ENCODE measurements at places on chromosomes 16 and 17. TPM values are rescaled to one million over a fixed set of nuclear protein-coding genes. Genes with fewer than 3 reads are reported as not detected.
A peak's percentile ranks its signal among the peaks of the same experiment; 100 is the strongest.

The KRTAP4-5 gene
- not detected for total RNA-seq

The KRTAP1-5 gene
- total RNA-seq: not detected

The PRDM7 gene
- total RNA-seq: not detected

The CMTM1 gene
- total RNA-seq: 1.0 TPM

The MT1E gene
- 134 TPM for total RNA-seq

The MPO gene
- 0.30 TPM for total RNA-seq

- DNase-seq: peak; percentile 91
Measured at GRCh38 chr17:1487939-1488825, 4.3 kb downstream of the MYO1C start.

- DNase-seq: no peak
Measured at GRCh38 chr17:17127730-17128291, 78.3 kb downstream of the PLD6 start.

DNA sequence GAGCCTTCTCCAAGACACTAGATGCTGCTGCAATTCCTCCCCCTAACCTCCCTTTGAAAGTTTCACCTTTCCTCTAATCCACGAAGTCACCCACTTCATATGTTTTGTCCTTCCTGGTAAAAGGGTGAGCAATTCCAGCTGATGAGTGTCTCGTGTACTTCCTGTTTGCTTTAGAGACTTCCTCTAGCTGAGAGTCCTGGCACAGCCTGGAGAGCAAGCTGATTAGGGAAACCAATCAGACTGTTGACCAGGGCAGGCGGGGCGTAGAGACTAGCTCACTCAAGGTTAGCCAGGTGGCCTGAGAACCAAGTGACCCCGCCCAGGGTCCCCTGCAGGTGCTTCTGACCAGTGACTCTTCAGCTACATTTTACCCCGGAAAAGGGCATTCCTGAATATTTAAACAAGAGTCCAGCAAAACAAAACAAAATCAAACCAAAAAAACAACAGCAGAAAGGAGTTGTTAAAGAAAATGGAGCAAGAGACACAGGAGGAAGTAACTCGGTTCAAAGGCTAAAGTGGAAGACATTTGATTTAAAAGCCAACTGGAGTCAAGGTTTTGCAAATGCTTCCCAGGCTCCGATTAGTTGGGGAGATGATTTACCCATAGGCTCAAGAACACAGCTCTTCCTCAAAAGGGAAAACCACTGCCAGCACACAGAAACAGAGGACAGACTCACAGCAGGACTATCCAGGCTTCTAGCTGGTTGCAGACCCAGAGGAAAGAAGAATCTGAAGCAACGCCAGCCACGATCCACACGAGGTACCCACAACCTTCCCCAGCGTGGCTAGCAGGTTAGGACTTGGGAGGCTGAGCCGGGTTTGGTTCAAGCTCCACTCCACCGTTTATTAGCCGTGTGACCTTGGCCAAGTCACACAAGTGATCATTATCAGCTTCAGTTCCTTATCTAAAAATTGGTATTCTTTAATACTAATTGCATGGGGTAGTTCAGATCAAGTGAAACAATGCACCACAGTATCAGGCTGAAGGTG lies 13.4 kb downstream of the HSPB9 start:
- peak; percentile 79 for DNase-seq

DNA sequence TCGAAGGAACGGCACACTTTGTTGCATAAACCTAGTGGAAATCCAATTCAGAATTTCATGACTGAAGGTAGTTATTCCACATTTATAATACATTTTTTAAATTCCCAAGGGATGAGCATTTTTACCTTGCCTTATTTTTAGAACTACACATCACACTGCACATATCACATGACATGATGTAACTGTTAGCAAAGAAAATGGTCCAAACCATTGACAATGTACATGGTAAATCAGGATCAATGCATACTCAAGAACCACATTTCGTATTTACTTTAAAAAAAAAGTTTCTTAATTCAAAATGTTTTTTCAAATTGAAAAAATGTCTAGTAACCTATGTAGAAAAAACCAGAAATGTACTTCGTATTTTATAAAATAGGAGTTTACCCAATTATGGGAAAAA lies 2.5 kb downstream of the KANSL1 start:
- no peak for DNase-seq

- DNase-seq: no peak
Measured at GRCh38 chr17:80712606-80713005, 168.0 kb downstream of the RPTOR start.

DNA sequence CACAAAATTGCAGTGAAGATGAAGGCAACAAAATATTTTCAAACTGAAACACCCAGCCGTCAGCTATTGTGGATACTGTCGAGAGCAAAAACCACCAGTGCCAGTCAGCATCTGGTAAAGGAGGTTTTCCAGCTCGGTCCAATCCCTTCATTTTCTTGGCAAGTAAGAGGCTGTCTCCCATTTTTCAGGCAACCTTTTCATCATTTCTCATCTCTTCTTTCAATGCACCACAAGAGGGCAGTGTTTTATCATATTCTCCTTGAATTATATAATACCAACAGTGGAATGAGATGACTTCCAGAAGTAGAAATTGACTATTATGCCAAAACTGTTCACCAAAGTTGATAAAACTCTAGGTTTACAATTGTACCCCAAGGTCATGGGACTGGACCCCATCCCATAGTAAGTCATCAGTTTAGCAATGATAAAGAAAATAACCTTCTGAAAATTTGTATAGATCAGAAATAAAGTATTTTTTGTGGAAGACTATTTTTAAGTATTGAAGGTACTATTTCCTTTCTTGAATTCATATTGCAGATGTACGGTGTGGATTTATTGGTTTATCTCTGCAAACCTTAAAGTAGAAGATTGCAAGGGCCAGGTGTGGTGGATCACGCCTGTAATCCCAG lies 16.8 kb downstream of the NQO1 start:
- no peak for DNase-seq

DNA sequence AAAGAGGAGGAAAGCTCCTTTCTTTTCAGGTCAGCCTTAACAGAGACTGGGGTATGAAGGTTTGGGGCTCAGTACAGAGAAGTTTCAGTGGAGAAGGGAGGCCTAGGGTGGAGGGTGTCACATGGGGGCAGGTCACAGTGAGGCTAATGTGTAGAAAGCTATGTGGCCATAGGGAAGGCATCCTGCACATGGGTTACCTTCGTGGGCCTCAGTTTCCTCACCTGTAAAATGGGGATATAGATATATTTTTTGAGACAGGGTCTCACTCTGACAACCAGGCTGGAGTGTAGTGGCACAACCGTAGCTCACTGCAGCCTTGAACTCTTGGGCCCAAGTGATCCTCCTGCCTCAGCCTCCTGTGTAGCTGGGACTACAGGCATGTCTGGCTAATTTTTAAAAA lies 41.8 kb downstream of the EMP2 start:
- no peak for DNase-seq

DNA sequence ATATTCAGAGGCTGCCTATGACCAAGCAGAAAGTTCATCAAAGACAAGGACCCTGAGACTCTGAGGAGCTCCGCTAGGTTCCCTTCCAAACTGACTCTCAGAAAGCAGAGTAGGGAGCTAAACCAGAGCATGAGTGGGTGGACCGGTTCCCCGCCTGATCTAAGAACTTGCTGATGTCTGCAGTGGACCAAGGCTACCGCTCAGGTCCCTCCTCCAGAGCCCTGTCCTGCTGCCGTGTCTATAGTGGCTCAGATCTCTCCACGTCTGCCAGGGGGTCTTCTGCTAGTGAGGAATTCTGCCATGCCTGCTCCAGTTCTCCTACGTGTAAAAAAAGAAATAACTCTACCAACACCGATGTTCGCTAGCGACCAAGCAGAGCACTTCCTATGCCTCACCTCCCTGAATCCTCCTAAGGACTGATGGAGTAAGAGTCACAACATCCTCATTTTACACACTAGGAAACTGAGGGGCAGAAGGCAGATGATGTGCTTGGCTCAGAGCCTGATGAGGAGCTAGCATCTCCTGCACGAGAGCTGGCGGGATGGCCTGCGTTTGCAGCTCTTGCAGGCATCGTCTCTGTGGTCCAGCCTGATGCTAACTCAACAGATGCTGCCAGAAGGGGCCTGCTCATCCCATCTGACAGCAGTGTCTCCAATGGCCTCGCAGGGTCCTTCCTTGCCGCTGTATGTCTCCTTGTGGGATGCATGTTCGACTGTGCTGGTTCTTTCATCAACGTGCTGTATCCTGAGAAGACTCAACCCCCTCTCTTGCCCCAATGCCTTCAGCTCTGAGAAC lies 265.5 kb downstream of the C16orf95 start:
- no peak for DNase-seq

GRCh38 chr16:12529582-12529981 lies 274.1 kb downstream of the CPPED1 start:
- no peak for DNase-seq

DNA sequence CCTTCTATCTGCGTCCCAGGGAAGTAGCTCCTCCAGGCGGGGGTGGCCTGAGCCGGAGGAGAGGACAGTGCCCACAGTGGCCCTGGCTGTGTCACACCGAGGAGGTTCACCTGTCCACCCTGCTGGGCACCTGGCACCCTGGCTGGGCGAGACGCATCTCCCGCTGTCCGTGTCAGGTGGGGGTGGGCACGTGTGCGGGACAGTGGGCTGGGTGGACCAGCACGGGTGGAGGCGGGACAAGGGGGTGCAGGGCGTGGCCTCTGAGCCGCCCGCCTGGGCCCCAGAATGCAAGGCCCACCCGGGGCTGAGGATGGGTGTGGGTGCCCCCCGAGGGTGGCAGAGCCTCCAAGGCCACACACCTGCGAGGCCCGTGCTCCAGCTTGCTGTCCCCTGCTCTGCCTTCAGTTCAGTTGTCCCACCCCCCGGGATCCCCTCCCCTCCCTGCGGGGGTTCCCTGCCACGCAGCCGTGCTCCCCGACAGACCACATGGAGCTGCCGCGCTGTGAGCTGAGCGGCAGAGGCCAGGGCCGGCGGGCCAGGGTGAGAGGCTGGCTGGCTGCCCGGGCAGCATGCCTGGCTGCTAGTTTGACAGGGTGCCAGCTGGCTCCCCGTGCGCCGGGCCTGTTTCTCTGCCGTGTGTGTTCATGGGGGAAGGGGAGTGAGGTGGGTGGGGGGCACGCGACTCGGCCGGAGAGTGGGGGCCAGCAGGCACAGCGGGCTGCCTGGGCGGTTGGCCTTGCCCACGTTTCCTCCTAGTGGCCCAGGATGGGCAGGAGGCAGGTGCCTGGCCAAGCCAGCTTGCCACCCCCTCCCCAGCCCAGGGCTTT lies 33.9 kb downstream of the BAHCC1 start:
- peak; percentile 87 for DNase-seq

- peak; percentile 46 for DNase-seq
Measured at GRCh38 chr17:42132941-42133340, 10.3 kb downstream of the HSPB9 start.

DNA sequence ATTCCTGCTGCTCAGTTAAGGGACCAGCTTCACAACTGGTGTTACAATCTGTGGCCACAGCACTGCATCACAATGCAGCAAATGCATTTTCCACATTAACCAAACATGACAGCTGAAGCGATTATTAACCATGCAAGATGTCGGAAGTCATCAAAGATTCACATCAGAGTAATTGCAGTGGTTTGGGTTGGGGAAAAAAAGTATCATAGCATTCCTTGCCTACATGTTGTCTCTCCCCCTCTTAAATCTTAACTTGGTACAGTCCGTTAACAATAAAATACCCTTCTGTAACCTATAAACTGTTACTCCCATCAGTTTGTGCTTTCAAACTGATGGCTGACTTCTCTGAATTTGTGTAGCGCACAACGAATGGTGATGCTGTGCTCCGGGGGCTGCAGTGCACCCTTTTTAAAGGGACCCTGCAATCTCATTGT lies 51.6 kb downstream of the NUP93 start:
- DNase-seq: no peak

Measured in heart right ventricle (tissue), 16 donors.